ENCODE measurements at places on chromosomes 5 and 9.

DNA sequence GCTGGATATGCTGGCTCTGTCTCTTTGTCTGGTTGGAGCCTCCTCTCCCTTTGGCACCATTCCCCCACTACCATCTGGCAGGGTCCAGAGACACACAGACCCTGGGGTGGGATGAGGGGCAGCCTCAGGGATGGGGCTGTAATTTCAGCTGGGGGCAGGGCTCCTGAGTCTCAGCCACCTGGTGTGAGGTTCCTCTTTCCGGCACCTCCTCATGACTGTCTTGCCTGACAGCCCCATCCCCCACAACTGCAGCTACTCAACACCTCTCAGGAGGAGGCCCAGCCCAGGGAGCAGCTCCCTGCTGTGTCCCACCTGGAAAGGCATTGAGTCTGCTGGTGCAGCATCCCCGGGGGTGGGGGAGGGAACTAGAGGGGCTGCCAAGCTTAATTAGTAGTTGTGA is 11.7 kb upstream of the RPS14 start:
- DNase-seq = no peak

GRCh38 chr9:127921557-127922120 is 4.8 kb upstream of the ST6GALNAC4 start:
- DNase-seq = peak; percentile 80

GRCh38 chr5:66829826-66830225 is 233.6 kb downstream of the MAST4 start:
- no peak for DNase-seq

GRCh38 chr9:133980864-133981588 is 11.1 kb downstream of the VAV2 start:
- no peak for DNase-seq

DNA sequence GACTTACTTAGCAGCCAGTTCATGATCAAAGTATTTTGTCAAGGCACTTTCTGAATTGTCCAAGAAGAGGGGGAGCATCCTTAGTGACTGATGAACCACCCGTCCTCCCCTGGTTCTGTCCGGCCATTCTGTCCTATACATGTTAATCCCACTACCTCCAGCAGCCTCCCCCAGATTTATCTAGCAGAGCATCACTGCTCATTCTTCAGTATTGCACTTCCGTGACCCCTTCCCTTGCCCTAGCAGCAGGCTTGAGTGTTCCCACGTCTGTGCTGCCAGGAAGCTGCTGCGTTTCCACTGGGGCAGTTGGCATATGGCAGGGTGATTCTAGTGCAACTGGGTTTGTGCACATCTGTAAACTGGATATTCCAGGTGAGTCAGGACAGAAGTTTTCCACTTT is 4.5 kb downstream of the GLDC start:
- DNase-seq = no peak

DNA sequence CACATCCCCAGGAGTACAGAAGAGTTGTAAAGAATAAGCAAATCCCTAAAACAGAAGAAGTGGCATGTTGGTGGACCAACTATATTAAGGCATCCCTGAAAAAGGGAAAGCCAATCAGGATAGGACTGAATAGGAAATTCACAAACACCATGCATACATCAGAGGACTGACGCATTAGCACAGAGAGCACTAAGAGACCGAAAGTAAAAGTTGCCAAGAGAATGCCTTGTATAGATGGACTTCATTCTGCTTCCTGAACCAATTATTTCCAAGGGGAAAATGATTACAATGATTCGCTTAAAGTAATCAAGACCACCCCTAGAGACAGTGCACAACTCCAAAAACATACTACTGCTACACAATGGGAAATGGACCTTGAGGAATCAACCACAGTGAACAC is 33.5 kb downstream of the SHC3 start:
- DNase-seq = no peak

- no peak for DNase-seq
These were observed 45.2 kb upstream of the SHOC1 start for GRCh38 chr9:111839987-111840386.

DNA sequence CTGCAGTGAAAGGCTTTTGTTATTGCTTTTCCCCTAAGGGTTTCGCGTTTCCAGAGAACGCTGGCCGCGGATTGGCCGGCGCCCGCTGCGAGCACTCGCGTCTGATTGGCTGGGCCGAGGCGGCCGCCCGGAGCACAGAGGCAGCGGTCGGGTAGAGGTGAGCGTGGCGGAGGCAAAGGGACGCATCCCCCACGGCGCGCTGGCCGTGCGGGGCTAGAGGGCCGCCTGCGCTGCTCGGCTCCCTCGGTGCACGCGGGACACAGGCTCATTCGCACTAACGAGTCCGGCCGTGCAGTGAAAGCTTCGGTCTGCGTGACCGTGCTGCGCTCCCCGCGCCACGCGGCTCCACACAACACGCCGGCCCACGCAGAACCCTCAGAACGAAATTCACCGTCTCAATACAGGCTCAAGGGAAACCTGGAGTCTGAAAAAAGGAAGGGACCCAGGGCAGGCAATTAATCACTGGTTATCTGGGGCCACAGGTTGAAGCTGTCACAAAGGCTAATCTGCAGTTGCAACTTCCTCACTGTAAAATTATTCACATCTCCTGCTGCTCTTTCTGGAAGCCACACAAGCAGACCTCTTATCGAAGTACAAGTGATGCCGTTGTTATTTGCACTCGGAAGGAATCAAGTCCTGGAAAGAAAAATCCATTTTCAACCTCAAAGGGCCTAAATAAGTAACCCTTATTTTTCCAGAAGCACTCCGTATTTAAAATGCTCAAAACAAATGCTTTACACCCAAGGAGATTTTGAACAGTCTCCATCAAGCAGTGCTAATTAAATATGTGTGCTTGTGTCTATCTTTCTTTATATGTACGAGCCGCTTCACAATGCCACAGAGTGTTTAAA is 94.6 kb downstream of the ZNF608 start:
- DNase-seq = no peak

DNA sequence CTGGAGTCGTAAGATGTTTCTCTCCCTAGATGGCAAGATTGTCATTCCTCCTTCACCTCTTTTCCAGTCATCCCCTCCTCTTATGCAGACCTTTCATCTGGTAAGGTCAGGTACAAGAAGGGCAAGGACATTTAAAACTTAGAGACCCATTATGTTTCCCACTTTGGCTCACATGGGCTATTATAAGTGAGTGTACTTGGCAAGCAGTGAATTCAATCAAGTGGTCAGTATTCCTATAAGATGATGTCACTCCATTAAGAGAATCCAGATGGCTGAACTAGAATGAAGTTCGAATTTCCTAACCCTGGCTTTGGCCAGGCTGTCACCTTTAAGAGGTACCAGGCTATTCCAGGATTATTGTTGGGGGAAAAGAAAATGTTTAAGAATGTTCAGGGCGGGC is 32.2 kb downstream of the ZNF131 start:
- DNase-seq = no peak

DNA sequence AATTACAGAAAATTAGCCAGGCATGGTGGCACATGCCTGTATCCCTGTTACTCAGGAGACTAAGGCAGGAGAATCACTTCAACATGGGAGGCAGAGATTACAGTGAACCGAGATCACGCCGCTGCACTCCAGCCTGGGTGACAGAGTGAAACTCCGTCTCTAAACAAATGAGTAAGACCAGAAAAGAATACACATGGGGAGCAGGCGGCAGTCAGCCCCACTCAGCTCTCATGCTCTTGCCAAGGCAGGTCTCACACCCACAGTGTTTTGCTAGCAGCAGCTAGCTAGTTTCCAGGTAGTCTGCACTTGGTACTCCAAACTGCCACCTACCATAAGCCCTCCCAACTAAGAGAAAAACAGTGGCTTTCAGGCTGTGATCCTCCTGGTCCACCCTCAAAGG is 722.3 kb upstream of the CTNND2 start:
- no peak for DNase-seq

GRCh38 chr5:67644221-67644920 is 447.8 kb upstream of the CD180 start:
- DNase-seq = no peak

GRCh38 chr5:29037716-29038115 is 1999.3 kb upstream of the CDH9 start:
- DNase-seq = no peak

DNA sequence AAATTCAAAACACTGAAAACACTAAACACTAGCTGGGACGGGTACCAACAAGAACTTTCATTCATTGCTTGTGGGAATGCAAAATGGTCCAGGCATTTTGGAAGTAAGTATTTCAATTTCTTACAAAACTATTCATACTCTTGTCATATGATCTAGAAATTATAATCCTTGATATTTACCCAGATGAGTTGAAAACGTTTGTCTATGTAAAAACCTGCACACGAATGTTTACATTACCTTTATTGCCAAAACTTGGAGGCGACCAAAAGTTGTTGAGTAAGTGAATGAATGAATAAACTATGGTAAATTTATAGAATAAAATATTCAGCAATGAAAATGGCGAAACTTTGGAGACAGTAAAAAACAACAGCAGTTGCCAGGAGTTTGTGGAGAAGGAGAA is 222.1 kb upstream of the EDIL3 start:
- DNase-seq = no peak

- no peak for DNase-seq
These were observed 539.6 kb downstream of the CCDC171 start for GRCh38 chr9:16092142-16093091.

- DNase-seq = no peak
These were observed 79.8 kb downstream of the C5orf15 start for GRCh38 chr5:133888625-133888991.

Measured in stimulated activated CD8-positive, alpha-beta memory T cell treated with anti-CD3 and anti-CD28 coated beads, Interleukin-4, amount 100 ng/mL, for 4 hours (primary cell).